Left renal cortex interstitium (tissue), 4 donors: ENCODE measurements at places on chromosomes 2 and 18. TPM values are rescaled to one million over a fixed set of nuclear protein-coding genes. Genes with fewer than 3 reads are reported as not detected.

Gene TTC32
- polyA plus RNA-seq: 45.1 TPM

- DNase-seq: no peak
Observed at GRCh38 chr2:67825476-67825875, 237.3 kb downstream of the C1D start.

DNA sequence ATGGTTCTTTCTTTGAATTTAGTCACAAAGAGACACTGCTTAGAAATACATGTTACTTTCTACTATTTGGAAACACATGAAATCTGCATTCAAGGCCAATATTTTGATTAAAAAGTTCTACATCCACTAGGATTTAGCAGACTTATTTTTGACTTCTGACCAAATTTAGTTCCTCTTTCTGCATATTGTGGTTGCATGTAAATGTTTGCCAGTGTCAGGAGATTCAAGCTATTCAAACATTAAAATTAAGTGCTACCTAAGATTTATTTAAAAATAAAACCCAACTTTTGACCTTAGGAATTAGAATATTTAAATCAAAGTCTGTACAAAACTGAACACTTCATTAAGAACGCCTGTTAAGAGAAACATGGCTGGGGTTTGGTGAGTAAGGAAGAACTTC is 891.1 kb downstream of the CPS1 start:
- no peak for DNase-seq

Gene NTSR2
- polyA plus RNA-seq: not detected

DNA sequence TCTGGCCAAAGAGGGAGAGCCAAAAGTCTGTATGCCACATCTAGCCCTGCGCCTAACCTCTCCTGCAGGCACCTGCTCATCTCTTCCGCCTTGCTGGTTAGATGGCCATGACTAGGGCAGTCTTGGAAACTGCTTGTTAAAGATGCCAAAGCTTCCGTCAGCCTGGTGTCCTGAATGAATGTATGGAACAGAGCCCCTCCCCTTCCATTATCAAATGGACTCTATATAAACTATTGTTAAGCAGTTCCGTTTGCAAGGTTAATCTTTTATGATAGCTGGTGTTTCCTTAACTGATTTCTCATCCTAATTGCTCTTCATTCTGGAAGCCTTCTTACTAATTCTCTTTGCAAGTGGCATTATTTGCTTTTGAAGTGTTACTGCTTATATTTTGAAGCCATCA is 87.1 kb downstream of the ATP9B start:
- no peak for DNase-seq

DNA sequence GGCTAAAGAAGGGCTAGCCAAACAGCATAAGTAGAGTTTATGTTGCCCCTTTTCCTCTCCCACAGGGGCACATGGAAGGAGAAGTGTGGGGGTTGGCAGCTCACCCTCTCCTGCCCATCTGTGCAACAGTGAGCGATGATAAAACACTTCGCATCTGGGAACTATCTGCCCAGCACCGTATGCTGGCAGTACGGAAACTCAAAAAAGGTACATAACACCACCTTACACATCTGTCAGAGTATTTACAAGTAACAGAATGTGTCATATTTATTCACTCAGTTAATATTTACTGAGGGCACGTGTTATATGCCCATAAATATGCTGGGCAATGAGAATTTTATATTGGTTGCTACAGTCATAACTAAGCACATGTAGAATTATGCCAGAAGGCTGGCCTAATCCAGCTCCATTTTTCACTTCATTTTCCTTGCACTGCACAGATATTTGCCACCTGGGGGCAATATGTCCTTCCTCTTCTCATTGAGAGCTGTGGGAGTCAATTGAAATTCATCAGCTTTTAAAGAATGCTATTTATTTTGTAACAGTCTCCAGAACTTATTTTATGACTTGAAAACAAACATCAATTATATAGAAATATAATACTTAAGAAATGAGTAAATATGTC is 150.6 kb downstream of the RTN4 start:
- DNase-seq: no peak

DNA sequence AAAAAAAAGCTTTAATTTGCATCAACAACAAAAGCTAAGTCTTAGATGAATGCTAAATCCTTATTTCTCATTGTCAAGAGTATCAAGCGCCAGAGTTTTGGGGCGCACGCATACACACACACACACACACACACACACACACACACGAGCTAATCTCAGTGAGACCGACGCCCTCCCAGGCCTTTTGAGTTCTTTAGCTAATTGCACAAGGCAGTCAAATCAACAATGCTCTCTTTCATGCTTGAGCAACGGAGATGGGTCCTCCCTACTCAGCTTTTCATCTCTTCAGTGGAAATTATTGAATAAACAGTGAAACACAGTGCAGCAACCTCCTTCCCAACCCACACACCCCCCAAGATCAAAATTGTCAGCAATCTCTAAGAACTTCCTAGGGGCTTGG is 19.2 kb downstream of the GKN1 start:
- no peak for DNase-seq

Gene TNS1
- polyA plus RNA-seq: 54.8 TPM

DNA sequence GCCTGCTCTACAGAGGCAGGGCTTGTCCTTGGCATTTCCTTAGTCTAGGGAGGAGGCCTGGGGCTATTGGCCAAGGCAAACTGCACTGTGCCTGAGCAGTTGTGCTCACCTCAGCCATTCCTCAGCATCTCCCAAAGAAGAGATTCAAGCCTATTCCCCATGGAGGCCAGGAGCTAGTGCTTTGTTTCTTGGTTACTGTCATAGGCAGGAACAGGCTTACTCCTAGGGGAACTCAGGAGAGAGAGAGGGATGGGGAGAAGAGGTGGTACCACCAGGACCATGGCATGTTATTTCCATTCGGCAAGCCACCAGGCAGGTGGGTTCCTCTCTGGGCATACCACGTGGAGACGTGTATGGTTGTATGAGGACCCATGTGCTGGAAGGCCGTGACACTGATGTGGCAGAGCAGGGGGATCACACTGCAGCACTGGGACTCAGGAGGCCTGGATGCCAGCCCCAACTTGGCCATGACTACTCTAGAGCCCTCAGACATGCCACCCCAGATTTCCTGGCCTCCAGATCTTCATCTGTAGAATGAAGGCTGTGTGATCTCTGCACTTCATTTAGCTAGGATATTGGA is 233.7 kb downstream of the LOXHD1 start:
- no peak for DNase-seq

- no peak for DNase-seq
Observed at GRCh38 chr2:241639385-241639784, 1.9 kb downstream of the ATG4B start.

Gene ADGRF3
- 2.4 TPM for polyA plus RNA-seq

Gene SERPINB7
- 0.20 TPM for polyA plus RNA-seq

Gene MPP4
- polyA plus RNA-seq: 0.30 TPM
